NCI-H1930 (cell line): ENCODE measurements at places on chromosomes 5 and 9.

- DNase-seq: no peak
Observed at GRCh38 chr5:98321361-98321760, 452.1 kb upstream of the RGMB start.

DNA sequence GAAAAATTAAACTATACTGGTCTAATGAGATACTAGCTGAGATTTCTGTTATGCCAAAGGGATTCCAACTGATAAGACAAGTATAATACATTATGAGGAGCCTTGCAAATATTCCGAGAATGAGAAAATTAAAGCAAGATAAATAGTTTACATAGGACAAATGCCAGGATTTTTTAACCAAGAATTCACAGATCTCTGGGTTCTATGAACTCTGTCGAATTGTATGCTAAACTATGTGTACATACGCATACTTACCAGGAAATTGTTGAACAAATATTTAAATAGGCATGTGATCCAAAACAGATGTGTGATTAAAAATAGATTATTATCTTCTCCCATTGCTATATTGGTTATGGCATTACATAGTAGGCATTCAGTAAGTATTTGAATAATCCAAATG lies 616.6 kb downstream of the GABRG2 start:
- DNase-seq: no peak

DNA sequence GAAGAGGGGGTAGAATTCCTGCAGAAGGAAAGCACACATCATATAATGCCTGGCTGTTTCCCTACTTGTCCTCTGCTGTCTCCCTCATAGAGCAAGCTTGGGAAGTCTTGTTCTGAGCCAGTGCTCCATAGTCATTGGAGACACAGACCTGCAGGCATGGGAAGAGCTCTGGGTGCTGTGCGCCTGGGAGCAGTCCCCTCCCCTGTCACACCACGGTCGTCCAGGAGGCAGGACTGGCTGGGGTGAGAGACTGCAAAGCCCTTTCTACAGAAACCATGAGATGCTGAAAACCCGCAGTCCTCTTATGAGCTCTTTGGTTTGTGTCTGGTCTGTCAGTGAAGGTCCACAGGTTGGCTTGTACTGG lies 64.6 kb downstream of the GPR21 start:
- no peak for DNase-seq

DNA sequence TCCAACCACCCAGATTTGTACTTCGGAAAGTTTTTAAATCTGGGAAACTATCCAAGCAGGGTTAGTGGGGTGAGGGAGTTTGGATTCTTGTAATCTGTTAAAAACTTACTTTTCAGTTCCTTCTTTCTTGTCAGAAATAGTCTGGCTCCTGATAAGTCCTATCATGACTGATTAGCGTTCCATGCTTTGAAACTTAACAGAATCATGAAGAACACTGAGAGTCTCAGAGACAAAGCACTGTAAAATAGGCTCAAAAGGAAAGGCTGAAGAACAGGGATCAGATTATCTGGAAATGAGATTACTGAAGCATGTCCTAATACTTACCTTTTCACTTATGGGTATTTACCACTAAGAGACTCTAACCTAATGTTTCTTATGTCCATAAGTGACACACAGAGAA lies 242.5 kb downstream of the ARRDC3 start:
- no peak for DNase-seq

DNA sequence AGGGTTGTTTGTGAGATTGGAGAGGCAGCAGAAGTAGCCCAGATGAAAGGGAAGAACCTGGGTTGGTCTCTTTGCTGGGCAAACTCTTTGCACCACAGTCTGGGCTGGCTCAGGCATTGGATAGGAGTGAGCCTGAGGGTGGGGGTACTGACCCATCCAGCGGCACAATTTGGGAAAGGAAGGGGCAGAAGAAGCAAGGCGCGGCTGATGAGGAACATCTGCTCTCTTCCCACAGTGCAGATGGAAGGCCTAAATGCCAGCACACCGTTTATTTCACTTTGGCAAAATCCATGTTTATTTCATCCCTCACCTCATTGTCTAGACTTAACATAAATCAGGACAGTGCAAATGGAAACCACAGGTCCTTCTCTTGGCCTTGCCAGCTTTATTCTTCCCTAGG lies 32.3 kb downstream of the PALM2AKAP2 start:
- DNase-seq: no peak

- DNase-seq: no peak
Observed at GRCh38 chr5:112684737-112685136, 52.9 kb upstream of the APC start.

DNA sequence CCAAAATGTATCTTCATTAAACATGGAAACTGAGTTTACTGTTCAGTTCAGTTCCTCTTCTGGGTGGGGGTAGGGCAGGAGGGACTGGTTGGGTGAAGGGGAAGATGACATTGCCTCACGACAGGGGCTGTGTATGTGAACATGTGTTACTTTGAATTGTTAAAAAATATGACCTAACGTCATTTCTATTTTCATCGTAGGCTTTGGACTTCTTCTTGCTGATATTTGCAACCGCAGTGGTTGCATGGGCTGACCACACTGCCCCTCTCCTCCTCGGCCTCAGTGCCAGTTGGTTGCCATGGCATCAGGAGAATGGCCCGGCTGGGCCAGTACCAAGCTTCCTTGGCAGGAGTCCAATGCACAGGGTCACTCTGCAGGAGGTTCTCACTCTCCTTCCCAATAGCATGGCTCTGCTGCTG lies 41.5 kb downstream of the HACD4 start:
- no peak for DNase-seq

- DNase-seq: no peak
Observed at GRCh38 chr9:34443976-34444375, 14.4 kb downstream of the FAM219A start.

GRCh38 chr5:167731951-167732350 lies 559.5 kb upstream of the WWC1 start:
- DNase-seq: no peak

GRCh38 chr5:148376198-148376597 lies 7.6 kb upstream of the FBXO38 start:
- no peak for DNase-seq

DNA sequence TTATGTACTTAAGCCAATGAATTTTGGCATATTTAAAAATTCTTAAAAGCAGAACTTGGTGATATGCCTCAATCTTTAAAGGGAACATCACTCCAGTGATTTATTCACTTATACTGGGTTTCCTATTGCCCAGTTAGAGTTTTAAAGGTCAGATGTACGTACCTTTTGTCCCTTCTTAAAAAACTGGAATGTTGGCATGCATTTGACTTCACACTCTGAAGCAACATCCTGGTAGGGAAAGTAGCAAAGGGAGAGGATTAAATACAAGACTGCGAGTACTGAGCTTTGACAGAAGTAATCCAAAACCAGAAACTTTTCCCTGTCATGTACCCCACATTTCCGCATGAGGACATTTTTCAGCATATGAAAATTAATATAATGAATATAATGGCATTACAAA lies 11.7 kb downstream of the TXN start:
- no peak for DNase-seq

- DNase-seq: no peak
Observed at GRCh38 chr5:170273968-170274710, 23.4 kb downstream of the LCP2 start.

DNA sequence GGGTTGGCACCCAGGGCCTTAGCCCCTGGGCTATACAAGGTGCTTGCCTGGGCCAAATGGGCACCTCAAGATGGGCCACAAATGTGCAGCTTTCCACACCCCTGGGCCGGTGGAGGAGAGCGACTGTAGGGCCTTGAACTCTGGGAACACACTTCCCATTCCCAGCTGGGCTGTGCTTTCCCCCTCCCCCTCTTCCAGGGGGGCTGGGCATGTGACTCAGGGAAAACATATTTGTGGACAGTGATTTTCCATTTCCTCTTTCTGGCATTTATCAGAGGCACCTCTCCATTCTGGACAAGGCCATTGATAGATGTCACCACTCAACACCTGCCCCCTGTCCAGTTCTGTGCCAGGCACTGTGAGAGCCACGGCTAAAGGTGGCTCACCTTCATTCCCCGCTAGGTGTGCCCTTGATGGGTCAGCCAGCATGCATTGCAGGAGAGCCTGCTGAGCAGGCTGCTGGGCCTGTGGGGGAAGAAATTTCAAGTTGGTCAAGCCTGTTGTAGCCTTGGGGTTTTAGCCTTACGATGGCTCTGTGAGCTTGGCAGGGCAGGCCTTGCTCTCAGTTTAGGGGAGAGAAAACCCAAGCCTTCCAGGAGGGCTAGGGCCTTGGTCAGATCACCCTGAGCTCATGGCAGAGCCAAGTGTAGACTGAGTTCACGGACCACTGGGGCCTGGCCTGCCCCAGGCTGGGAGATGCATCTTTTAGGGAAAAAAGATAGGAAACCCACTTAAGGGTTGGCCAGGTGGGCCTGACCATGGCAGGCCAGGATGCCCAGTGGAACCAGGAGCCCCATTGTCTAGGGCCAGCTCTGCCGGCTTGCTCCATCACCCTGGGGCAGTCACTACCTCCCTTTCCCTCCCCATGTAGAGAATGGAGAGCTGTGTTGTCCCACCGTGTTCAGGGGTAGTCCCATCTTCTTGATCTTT lies 113.9 kb downstream of the DAB2IP start:
- no peak for DNase-seq

DNA sequence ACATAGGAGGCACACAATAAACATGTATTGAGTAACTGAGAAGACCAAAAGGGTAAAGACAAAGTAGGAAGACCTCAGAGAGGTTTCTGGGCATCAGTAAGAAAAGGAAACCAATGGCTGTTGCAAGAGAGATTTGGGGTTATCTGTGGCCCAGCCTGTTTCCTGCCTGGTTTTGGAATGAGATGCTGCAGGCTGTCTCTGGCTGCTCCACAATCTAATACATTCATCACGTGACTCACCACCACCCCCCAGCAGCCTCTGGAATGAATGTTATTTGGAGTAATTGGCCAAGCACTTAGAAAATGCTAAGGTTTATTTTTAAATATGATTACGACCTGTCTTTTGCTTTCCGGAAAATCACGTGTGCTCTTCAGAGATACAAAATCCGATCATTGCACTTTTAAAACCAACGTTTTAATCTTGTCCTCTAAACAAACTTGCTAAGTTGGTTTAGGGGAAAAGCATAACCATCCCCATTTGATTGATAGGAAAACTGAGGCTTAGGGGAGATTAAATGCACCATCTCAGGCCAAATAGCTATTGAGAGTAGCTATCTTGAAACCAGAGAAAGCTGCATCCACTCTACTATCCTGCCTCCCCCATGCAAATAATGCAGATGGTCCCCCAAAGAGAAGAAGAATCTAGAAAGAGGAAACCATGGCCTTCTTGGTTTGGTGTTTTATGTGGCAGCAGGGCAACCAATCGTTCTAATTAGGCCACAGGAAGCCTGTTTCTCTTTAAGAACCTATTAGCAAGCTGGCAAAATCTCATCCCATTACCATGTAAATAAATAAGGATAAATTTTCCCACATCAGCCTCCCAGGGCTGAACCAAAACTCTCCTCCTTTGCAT lies 151.8 kb upstream of the ADRA1B start:
- no peak for DNase-seq

DNA sequence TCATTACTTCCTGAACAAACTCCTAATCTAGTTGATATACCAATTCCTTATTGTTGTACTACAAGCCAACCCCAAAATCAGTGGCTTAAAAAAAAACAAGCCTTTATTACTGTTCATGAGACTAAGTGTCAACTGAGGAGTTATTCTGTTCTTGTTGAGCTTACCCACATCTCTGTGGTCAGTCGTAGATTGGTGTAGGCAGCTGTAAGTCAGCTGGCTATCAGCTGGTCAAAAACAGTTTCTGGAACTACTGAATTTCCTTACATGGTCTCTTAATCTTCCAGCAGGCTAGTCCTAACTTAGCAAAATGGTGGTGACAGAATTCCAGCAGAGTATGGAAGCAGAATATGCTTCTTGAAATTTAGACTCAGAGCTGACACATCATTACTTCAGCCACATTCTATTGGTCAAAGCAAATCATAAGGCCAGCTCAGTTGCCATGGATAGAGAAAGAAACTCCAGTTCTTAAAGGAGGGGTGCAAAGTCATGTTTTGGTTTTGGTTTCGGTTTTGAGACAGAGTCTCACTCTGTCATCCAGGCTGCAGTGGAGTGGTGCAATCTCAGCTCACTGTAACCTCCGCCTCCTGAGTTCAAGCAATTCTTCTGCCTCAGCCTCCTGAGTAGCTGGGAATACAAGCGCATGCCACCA lies 386.1 kb upstream of the MPDZ start:
- no peak for DNase-seq

GRCh38 chr5:32523625-32524024 lies 61.7 kb upstream of the SUB1 start:
- DNase-seq: no peak

DNA sequence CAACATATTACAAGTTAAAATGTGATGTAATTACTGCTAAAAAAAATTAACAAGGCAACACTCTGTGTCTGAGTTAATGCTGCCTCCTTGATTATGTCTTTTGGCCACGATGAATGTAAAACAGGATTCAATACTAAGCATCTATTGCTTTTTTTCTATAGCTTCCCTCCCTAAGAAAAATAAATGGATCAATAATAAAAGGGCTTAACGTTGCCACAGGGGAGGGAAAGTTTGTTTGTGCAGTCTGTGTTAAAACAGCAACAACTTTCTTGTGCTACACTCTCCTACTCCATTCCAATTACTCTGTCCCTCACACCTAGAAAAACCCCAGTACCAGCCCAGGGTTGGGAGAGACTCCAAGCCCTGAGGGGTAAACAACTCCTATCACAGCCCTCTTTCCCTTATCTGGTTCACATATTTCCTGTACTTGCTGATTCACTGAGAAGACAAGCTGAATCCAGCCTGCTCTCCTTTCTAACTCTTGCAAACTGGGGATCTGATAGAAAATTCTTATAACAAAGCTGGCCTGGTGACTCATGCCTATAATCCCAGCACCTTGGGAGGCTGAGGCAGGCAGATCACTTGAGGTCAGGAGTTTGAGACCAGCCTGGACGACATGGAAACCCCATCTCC lies 44.8 kb downstream of the PTPN3 start:
- no peak for DNase-seq

GRCh38 chr9:37271679-37272078 lies 150.8 kb upstream of the GRHPR start:
- DNase-seq: no peak

- no peak for DNase-seq
Observed at GRCh38 chr5:64599226-64599625, 91.1 kb upstream of the SHISAL2B start.

GRCh38 chr5:96961053-96961452 lies 25.2 kb downstream of the LNPEP start:
- DNase-seq: no peak

DNA sequence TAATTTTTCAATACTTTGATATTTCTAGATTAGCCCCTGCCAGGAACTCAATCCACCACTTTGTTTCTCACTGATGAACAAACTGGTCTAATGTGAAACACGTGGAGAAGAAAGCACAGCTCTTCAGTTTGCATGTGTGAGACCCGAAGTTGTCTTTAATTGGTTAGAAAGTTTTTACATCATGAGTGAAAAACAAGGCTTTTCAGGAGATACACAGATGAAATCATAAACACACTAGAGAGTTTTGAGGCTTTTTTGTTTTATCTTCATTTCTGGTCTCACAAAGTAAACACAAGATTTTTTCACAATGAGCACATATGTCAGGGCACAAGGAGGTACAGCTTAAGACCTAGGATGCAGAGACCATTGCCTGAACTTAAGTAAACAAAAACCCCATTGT lies 84.5 kb upstream of the MOCS2 start:
- no peak for DNase-seq

GRCh38 chr9:15426019-15426418 lies 3.3 kb downstream of the SNAPC3 start:
- no peak for DNase-seq

GRCh38 chr5:56310711-56311204 lies 77.6 kb upstream of the ANKRD55 start:
- DNase-seq: no peak
